ENCODE measurements at places on chromosomes 2 and 18.

DNA sequence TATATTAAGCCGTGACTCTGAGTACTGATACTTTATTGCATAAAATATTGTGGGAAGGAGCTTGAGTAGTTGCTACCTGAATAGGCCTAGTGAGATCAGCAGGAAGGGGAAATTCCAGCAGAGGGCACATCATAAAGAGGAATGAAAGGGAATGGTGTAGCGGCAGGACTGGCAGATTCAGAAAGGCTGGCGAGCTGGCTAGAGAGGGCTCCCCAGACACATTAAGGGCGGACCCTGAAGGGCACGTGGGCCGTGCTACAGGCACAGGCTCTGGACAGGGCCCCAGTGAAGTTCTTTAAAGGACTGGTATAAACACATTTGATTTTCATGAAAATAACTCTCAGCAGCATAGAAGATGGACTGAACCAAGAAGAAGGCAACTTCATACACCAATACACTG is 43.0 kb downstream of the PTPN2 start:
- no peak for DNase-seq

DNA sequence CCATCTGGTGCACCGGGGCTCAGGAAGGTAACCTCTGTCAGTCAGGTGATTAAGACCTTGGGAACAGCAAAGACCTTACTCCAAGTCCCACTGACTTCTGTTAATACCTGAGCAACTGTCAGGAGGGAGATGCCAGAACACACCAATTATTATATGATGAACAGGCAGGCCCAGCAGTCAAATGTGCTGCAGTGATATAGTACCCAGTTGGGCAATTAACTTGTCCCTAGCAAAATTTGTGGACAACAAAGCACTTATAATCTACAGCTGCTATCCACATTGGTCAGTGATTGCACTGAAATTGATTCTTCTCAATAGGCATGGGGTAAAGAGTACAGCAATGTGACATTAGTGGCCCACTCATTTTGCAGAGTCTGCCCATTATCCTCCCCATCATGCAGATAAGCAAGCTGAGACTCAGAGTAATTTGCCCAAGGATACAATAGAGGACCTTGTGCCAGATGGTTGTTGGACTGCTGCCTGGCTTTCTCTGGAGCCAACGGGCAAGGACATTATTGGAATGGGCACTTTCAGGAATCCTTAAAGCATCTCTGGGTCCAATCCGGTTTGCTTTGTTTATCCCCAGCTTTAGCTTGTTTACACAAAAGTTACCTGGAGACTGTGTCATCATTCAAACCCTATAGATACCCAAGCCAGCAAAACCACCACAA is 147.6 kb downstream of the CCBE1 start:
- peak; percentile 76 for DNase-seq

- DNase-seq, result no peak
These were observed 205.3 kb downstream of the ANAPC1 start for GRCh38 chr2:111678651-111679050.

- DNase-seq, result no peak
These were observed 424.9 kb upstream of the UBE2E3 start for GRCh38 chr2:180555391-180555965.

DNA sequence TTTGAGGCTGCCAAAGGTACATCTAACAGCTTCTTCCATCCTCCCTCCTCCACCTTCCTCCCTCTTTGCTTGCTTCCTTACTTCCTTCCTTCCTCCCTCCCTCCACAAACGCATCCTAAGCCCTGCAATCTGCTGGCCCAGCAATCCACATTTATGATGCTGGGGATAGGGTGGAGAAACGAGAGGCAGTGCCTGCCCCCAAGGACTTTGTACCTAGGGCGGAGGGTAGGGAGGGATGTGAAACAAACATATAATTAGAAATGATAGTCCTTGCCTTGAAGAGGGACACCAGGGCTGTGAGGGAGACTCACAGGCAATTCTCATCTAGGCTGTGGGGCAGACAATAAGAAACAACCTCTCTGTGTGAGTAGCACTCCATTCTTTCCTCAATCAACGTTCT is 188.3 kb downstream of the ANKRD30B start:
- no peak for DNase-seq

DNA sequence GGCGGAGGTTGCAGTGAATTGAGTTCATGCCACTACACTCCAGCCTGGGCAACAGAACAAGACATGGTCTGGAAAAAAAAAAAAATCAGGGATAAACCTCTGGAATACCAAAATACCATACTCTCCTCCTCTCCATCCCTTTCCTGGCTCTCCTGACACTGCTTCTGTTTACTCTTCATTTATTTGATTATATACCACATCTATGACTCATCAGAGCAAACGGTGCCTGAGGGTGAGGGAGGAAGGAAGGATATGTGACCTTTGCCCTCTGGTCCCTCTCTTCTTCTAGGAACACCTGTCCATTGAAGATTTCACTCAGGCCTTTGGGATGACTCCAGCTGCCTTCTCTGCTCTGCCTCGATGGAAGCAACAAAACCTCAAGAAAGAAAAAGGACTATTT is 30.0 kb downstream of the VIL1 start:
- no peak for DNase-seq

DNA sequence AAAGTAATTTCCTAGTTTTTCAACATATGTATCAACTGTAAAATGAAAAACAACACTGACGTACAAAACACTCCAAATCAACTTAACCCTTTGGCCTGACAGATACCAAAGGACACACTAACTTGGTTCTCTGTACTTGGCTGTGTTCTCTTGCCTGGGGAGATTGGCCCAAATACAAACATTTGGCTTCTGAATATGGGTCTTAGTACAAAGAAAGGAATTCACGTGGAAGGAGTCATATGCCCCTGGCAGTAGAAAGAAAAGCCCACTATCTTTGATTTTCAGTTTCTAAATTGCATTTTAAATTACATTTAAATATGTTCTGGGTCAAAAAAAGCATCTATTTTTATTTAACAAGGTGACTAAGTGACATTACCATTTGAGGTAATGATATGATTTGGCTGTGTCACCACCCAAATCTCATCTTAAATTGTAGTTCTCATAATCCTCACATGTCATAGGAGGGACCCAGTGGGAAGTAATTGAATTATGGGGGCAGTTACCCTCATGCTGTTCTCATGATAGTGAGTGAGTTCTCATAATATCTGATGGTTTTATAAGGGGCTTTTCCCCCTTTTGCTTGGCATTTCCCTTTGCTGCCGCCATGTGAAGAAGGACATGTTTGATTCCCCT is 153.6 kb upstream of the CCDC195 start:
- peak; percentile 90 for DNase-seq

DNA sequence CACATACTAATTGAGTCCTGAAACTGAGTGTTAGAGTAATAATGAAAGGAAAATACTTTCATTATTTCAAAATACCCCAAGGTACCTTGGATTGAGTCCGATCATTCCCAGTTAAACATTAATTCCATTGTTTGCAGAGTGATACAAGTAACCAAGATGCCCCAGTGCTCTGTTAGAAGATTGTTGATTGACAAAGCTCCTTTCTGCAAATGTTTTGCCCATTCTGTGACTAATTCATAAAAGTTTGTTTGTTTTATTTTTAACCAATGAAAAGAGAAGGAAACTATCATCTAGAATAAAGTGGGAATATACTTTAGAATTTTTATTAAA is 124.0 kb downstream of the GULP1 start:
- DNase-seq, result no peak

DNA sequence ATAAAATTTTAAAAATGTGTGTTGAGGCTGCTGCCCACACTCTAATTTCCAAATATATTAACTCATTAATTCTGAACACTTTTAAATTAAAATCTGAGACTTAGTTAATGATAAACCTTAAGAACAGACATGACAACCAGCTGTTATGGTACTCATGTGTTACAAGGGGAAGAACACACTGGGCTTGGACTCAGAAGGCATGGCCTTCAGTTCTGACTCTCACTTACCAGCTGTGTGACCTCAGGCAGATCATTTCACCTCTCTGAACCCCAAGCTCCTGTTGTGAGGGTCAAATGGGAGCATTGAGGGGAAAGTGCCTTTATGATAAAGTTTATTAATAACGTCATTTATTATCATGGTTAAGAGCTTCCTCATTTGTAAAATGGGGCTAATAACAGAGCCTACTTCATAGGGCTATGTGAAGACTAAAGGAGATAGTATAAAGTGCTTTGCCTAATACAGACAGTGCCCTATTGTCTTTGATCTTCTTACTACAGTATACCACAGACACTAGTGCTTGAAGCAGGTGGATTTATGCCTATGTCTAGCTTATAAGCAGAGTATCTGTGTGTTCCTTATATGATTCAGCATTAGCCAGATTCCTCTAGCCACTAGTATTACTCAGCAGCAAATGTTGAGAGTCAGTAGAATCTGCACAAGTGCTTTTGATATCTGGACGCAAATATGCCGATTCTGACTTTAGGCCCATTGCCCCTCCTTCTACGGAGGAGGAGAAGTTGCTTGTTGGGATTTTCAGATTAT is 99.6 kb downstream of the SGPP2 start:
- DNase-seq, result no peak

- peak; percentile 86 for DNase-seq
These were observed 158.9 kb downstream of the VAPA start for GRCh38 chr18:10072671-10073175.

- DNase-seq, result no peak
These were observed 8.0 kb downstream of the COPS9 start for GRCh38 chr2:240127911-240128607.

DNA sequence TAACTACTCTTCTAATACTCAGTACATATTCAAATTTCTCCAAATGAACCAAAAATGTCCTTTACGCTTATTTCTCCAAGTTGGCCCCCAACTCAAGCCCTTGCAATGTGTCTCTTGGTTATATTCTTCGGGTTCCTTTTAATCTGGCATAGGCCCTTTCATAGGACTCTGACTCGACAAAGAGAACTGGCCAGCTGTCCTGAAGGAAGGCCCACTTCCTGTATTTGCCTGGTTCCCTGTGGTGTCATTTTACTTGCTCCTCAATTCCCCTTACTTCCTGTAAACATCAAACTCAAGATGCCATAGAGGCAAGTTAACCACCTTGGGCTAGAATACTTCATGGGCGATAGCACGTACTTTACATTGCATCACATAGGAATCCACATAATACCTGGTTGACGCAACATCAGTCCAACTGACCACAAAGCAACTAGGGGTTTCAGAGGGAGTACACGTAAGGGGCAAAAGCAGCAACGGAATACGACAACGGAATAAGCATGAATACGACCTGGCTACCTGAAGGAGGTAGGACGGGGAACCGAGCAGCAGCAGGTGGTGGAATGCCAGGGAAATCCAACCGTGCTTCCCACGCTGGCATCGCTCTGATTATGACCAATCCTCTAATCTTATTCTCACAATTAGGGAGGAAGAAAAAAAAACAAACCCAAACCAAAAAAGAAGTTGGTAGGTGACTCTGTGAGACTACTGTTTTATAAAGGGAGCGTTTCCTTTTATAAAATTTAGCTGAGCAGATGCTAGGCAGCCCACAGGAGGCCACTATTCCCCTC is 823 bp upstream of the GORASP2 start:
- no peak for DNase-seq

GRCh38 chr2:200155652-200156051 is 150.8 kb upstream of the SPATS2L start:
- DNase-seq, result no peak

DNA sequence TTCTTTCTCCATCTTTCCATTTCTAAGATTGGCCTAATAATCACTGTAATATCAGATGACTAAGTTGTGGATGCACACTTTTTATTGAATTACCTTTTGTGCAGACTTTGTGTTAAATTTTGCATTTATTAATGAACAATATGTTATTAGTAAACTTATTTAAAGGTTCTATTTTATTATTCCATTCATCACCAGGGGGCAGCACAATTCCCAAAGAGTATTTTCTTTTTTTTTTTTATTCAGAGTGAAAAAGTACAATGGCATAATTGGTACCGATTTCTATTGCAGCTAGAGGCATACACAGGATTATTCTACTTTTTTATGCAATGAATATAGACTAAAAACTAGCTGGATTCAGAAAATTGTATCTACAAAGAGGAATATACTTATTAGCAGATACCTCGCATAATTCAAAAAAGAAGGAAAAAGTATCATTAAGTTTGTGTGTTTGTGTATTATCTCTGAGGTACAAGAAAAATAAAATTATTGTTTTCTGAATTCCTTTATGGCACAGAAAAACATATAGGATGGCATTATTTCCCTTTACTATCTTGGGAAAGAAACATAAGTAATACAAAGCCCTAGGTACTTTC is 390.6 kb downstream of the ERBB4 start:
- DNase-seq, result no peak

- DNase-seq, result peak; percentile 24
These were observed 27.2 kb downstream of the TBC1D8 start for GRCh38 chr2:101123795-101124471.

DNA sequence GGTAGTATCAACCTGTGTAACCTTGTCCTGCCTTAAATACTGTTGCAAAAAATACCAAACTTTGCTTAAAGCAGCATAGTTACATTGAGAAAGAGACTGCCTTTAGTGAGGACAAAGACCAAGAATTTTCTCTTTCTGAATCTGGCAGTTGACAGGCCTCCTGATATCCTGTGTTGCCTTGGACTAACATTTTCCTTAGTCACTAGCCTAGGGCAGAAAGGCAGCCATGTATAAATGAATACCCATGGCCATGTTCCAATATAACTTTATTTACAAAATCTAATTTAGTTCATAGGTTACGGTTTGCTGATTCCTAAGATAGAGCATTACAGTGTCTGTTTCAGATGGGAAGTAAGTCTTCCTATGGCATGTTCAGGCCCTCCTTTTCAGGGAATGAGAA is 895.4 kb downstream of the CNTNAP5 start:
- DNase-seq, result no peak

- DNase-seq, result no peak
These were observed 1.3 kb upstream of the USP34 start for GRCh38 chr2:61471905-61472805.
